ENCODE measurements at places on chromosomes 2 and 18.

GRCh38 chr2:172162739-172163336, 60.1 kb upstream of the DLX2 start:
- no peak for DNase-seq

DNA sequence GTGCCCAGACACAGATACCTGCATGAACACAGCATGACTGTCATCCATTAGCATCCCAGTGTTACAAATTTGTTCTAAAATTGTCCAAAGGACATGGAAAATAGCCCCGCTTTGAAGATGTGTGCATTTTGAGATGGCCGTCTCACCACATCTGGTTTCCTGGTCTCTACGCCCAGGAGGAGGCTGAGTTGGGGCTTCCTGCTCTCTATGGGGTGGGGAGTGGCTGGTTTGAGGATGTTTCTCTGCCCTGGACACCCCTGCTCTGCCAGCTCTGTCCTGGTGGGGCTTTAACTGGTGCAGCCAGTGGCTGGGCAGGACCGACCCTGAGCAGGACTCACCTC, 74.6 kb upstream of the SMAD7 start:
- DNase-seq, result no peak

- DNase-seq, result no peak
These were observed 78.1 kb upstream of the KIF5C start for GRCh38 chr2:148796735-148797512.

DNA sequence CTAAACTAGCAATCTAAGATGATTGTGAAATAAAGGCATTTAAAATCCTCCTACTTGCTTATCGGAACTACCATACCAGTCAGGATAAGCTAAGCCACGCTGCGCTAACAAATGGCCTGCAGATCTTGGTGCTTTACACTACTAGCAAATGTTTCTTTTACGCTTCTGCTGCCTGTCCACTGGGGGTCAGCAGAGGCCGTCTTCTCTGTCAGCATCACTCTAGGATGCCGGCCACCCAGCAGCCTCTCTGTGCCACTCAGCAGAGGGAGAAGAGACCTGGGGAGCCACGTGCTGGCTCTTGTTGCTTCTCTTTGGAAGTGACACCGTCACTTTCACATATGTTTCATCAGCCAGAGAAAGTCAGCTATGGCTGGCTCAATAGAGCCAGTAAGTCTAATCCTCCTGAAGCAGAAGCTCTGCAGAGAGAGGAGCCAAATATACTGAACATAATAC, 36.6 kb downstream of the COPS8 start:
- DNase-seq, result no peak

- DNase-seq, result no peak
These were observed 141.0 kb downstream of the UXS1 start for GRCh38 chr2:106053116-106053515.

DNA sequence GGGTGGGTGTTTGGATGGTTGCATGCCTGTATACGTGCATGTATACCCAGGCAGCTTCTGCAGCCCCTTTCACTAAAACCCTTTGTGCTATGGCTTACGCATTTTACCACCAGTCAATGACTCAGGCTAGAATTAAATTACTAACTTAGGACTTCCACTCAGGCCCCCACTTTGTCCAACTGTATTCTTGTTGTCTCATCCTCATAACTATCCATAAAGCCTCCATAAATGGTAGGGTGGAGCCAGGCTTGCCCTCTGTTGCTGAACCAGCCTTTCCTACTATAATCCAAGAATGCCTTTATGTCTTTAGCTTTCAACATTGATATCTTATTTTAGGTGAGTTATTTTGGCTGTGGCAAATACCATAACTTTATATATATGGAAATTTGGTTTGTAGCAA, 119.9 kb downstream of the MYO1B start:
- DNase-seq, result no peak

- no peak for DNase-seq
These were observed 6.3 kb downstream of the BOK start for GRCh38 chr2:241564596-241565410.

- DNase-seq, result no peak
These were observed 9.6 kb downstream of the CACNB4 start for GRCh38 chr2:152089238-152089637.

DNA sequence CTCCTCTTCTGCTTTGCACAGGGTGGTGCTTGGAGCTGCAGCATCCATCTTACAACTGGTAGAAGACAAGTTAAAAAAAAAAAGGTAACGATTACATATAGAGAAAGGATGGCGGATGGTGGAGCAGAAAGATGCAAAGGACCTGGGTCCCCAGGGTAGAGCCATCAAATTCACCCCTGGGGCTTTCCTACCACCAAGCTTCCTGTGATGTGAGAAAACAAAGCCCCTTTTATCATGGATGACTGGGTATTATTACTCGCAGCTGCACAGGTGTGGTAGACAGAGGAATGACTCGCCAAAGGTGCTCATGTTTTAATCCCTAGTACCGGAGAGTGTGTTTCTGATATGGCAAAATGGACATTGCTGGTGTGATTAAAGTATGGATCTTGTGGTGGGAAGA, 1.3 kb upstream of the ACOXL start:
- no peak for DNase-seq

DNA sequence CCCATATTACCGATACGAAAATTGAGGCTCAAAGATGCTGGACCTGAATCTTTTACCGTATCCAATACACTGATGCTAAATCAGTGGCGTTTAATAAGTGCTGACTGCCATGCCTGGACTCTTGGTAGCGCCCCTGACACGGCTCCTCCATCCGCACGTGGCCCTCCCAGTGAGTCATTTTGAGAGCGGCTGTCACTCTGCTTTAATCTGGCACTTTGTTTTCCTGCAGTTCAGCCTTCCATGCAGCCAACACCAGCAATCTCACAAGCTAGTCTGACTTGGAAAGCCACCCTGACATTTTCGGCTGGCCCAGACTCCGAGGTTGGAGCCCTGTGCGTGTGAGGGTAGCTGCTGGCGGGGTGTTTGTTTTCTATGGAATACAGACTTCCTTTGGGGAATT, 155.1 kb upstream of the LMAN1 start:
- DNase-seq, result no peak

DNA sequence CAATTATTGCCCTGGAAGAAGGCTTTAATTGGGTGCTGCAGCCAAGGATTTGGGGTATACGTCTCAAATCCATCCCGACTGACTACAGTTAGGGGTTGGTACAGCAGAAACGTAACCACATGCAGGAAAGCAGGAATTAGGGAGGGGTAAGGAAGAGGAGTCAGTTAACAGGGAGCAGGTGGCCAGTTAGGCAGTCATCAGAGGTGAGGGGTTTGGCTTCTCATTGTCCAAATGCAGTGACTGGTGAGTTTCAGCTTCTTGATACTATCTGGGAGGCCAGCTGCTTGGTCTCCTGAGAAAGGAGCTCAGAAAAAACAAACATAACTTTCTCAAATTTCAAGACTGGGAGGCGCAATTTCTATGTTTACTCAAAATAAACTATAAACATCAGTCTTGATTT, 38.8 kb upstream of the UBE2F start:
- DNase-seq, result no peak

DNA sequence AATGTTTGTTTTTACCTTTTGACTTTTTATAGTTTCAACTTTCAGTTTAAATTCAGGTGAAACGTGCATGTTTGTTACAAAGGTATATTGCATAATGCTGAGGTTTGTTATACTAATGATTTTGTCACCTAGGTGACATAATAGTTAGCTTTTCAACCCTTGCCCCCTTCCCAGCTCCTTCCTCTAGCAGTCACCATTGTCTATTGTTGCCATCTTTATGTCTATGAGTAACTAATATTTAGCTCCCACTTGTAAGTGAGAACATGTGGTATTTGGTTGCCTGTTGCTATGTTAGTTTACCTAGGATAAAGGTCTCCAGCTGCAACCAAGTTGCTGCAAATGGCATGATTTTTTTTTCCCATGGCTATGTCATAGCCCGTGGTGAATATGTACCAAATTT, 322.3 kb upstream of the SETBP1 start:
- DNase-seq, result no peak

- DNase-seq, result no peak
These were observed 24.4 kb downstream of the ZNF521 start for GRCh38 chr18:25327584-25327983.

- no peak for DNase-seq
These were observed 71.1 kb downstream of the MGAT5 start for GRCh38 chr2:134324947-134325346.

GRCh38 chr2:208407667-208408066, 1.1 kb downstream of the PTH2R start:
- no peak for DNase-seq

- no peak for DNase-seq
These were observed 93.3 kb downstream of the ALPK2 start for GRCh38 chr18:58535340-58536201.

GRCh38 chr2:206937555-206937954, 1.8 kb upstream of the CPO start:
- no peak for DNase-seq

DNA sequence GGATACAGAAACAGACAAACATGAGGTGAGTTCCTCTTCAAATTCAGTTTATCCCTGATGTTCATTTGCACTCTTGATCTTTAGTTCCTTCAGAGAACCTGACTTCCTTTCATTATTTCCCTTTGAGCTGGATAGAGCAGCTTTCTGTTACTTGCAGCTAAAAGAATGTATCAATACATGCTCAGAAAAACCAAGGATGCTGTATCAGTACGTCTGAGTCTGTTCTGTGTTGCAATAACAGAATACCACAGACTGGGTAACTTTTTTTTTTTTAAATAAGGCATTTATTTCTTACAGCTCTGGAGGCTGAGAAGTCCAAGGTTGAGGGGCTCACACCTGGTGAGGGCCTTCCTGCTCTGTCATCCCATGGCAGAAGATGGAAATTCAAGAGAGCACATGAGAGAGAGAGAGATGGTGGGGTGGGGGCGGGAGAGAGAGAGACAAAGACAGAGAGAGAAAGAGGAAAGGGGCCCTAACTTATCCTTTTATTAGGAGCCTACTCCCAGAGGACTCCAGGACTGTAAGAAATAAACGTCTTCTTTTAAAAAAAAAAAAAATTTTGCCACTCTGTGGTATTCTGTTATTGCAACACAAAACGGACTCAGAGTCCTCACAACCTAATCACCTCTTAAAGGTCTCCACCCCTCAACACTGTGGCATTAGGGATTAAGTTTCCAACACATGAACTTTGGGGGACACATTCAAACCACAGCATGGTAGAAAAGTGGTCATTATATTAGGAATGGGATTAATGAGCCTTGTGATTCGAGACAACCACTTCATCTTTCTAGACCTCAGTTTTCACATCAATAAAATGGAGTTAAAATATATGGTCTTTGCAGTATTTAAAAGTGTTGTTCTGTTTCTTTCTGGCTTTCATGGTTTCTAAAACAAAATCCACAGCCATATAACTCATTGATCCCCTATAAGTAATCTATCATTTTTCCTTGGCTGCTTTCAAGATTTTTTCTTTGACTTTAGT, 18.4 kb upstream of the SELENOI start:
- DNase-seq, result no peak

DNA sequence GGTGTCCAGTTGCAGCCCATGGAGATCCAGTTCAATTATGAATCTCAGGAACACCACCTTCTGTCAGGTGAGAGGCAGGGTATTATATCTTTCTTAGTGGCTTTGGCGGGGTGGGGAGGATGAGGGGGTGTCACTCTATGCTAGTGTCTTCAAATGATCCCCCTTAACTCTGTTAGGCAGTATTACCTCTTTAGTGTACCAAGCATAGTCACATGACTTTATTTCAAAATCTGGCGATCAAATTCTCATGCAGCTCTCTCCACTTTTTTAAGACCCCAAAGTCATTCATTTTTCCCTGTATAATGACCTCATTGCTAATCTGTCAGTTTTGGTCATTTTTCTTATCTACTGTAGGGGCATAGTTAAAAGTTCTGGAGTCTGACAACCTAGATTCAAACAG, 1.1 kb upstream of the ZSCAN30 start:
- DNase-seq, result no peak

Data from activated CD4-positive, CD25-positive, alpha-beta regulatory T cell treated with anti-CD3 and anti-CD28 coated beads, Interleukin-2, amount 50 U/mL, for 16 hours (primary cell).